ENCODE measurements at places on chromosomes 3 and 15.
A peak's percentile ranks its signal among the peaks of the same experiment; 100 is the strongest.

- DNase-seq: no peak
Measured at GRCh38 chr15:99127773-99128172, 22.9 kb downstream of the SYNM start.

DNA sequence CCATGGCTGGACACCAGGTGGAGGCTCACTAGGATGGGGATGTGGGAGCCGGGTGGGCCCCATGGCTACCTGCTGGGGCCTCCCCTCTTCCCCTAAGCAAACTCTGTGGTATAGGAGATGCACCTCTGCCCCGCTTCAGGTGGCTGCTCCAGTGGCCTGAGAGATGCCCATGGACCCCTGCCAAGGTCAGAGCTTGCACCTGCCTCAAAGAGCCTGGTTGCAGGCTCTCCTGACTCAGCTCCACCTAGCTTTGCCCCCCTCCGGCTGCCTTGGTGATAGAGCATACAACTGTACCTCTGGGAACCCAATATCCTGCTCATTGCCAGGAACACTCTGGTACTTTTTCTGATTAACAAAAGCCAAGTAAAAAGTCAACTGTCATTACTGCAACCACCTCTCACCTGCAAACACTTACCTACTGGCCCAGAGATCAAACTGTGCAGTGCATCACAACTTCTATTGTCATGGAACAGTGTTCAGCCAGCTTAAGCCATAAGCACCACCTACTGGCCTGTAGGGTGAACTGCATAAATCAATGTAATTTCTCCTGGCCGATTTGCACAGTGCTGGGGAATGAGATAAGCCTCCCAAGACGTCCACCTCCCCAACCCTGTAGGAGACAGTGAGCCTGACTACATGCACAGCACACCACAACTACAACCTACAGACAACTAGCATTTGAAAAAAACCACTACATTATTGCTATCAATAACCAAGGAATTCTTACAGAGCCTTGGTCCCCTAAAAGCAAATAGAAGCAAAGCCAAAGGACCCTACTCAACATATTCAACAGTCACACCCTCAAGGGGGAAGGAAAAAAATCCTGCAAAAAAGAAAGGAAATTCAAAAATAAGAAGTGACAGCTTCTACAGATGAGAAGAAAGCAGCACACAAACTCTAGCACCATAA, 352.4 kb upstream of the ARHGEF26 start:
- peak; percentile 56 for DNase-seq

DNA sequence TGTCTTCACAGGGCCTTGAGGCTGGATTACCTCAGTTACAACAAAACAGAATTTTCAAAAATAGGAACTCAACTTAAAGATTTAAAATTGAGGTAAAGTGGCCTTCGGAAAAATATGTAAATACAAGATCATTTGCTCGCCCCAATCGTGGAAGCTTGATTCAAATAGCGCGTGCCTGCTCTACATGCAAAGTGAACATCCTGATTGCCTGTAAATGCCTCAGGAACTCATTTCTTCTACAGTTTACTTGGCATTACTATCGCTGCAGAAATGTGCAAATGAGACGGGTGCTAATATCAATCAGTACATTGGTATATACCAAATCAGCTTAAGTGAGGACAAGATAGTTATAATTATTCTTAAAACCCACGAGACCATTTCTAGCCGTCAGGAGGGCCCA, 159.2 kb downstream of the XXYLT1 start:
- DNase-seq: no peak

GRCh38 chr3:157527131-157527881, 24.1 kb upstream of the VEPH1 start:
- no peak for DNase-seq

- DNase-seq: no peak
Measured at GRCh38 chr15:39397883-39398282, 183.0 kb upstream of the THBS1 start.

Data from bronchial epithelial cell (primary cell).